ENCODE measurements at places on chromosomes 2 and 18.

DNA sequence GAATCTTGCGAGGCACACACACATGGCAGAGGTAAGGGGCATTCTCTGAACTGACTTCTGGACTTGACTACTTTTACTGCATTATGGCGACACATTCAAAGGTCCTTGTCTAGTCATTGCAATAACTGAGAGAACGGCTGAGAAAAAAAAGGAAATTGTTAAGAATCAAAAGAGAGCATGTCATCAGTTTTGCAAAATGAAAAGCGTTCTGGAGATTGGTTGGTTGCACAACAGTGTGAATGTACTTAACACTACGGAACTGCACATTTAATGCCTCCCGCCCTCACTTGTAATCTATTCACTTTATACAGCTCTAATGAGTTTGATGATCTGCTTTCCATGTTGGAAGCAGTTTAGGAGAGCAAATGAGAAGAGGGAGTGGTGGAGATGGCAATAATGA lies 68.5 kb upstream of the NFU1 start:
- DNase-seq = no peak

- peak; percentile 6 for DNase-seq
Observed at GRCh38 chr2:223169830-223170605, 118.0 kb downstream of the KCNE4 start.

DNA sequence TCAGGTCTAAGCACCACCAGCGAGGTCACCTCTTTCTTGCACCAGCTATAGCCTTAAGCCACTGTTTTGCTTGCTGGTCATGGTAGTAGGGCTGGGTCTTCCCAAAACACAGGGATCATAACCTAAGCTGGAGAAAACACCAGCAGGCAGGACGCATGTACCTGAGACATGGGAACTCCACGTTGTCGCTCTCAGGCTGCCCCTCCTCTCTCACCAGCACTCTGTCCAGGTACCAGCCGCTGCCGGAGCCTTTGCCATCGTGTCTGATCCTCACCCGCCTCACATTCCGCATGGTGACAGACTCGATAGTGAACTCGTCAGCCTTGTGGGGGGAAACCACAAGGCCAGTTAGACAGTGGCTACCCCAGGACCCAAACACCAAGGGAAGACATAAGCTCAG lies 79.5 kb downstream of the LOXHD1 start:
- no peak for DNase-seq

- DNase-seq = peak; percentile 21
Observed at GRCh38 chr2:179543361-179543901, 278.8 kb upstream of the SESTD1 start.

DNA sequence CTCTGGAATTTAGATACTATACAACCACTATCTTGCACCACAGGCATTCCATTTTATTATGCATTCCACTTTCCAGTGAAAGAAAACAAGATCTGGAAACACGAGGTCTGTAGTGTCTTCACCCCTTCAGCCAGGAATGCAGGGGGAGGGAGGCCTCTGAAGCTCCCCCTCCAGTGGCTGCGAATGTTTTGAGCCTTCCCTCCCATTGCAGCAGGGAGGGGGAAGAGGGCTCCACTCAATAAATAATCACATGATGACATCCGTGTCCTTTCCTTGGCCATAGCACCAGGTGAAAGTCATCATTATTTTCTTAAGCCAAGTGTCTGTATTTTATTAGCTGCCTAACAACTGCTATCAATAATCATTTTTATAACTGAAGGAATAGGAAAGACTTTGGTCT lies 38.6 kb downstream of the ALPK2 start:
- DNase-seq = no peak

GRCh38 chr2:40516604-40517003 lies 64.7 kb upstream of the SLC8A1 start:
- DNase-seq = no peak

GRCh38 chr2:214019229-214019972 lies 391.5 kb upstream of the VWC2L start:
- no peak for DNase-seq

DNA sequence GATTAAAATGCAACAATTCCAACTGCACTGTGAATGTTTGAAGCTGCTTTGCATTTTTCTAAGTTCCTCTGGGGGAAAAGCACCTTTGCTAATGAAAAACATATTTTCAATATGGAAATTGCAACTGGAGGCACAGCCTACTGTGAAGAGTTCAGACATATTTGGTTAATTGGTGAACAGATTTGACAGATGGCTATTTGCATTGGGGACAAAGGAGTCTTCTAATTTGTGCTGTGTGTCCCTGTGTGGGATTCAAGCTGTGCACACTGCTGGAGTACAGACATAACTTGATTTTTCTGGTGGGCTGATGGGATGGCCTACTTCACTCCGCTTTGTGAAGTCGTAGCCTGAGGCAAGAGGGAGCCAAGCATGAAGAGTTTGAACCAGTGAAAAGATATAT lies 40.7 kb upstream of the ARHGAP25 start:
- DNase-seq = no peak

- DNase-seq = peak; percentile 80
Observed at GRCh38 chr18:12656938-12657683, 796 bp downstream of the SPIRE1 start.

DNA sequence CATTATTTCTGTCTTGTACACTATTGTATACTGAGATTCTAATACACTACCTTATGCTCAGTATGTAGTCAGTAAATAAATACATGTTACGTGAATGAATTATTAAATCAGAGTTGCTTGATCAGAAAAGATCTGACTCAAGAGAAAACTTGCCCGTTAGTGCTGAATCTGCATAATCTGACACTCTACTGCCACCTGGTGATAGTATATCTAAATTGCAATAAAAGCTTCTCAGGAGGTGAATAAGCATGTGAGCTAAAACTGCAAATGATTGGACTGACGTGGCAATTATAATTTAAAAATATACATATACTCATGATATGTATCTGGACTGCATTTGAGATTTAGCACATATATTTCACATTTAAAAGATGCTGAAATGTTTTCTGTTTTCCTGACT lies 70.4 kb downstream of the KIAA1328 start:
- no peak for DNase-seq

DNA sequence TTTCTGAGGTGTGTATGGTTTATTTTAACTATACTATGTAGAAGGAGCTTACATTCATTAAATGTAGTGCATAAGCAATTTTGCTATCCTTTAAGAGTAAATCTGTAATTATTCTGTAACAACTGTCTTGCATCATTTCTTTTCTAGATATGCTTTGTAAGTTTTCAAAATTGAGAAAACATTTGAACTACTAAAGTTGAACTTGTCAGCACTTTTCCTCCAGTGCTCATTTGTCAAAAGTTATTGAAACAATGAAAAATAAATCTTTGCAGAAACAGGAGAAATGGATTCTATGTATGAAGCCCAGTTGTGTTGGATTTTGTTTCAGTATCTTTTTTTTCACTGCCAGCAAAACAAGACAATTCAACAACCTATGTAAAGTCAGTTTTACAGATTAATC lies 14.5 kb upstream of the ZNF385B start:
- DNase-seq = no peak

- no peak for DNase-seq
Observed at GRCh38 chr2:66929632-66930338, 467.3 kb upstream of the ETAA1 start.

GRCh38 chr2:118374974-118375755 lies 286.9 kb downstream of the INSIG2 start:
- no peak for DNase-seq

- DNase-seq = peak; percentile 2
Observed at GRCh38 chr2:183079139-183079775, 710 bp downstream of the DUSP19 start.

GRCh38 chr2:206422493-206422892 lies 20.8 kb upstream of the ADAM23 start:
- DNase-seq = no peak

DNA sequence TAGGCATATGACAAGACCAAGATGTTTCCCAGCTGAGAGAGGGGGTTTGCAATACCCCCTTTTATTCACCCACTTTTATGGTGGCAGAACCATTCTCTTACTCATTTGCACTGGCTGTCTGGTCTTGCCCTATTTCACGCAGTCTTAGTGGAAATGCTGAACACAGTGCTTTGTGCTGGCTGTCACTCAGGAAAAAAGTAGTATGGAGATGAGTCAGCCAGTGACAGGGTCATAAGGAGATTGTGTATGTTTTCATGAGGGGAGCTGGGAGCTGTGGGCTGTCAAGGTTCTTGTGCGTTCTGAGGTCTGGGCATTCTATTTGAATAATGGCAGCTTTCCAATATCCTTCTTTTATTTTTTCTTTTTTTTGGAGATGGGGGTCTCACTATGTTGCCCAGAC lies 10.9 kb upstream of the CNRIP1 start:
- DNase-seq = no peak

DNA sequence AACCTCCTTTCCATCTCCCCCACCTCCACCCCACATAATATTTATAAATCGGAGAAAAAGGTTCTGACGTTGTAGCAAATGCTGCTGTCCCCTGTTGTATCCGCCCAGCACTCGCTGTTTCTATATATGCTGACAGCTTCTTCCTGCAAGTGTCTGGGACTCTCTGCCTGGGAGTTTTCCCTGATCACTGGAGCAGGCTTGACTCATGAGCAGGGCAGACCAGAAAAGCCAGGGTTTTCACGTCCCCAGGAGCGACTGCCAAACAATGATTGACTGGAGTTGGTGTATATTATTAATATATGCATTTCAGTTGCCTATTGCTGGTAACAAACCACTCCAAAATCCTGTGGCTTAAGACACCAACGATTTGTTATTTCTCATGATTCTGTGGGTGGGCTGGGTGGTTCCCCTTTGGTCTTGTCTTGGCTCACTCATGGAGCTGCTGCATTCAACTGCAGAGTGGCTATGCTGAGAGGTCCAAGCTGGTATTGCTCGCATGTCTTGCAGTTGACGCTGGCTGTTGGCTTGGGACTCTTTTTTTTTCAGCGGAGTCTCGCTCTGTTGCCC lies 21.2 kb upstream of the ASXL2 start:
- no peak for DNase-seq

DNA sequence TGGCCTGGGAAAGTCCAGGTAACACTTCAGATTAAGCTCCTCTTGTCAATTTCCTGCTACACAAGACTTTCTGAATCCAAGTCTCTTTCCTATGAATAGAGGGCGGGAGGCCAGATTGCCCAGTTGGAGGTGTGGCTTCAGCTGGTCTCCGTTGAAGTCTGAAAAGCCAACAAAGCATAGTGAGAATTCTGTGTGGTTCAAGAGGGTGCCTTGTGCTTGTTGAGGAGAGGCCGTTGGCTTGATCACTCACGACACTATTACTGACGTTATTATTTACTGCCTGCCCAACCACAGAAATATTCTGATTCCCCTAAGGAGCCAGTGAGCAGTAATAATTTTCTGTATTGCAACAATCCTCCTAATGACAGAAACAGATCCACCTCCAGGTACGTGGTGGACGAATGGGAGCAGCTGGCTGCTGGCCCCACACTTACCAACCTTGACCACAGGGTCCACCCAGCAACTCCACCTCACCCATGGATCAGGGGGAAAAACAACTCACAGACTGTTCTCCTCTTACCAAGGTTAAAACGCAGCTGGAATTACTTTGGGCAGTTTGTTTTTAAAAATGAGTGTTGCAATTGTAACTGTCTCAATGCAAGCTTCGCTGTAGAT lies 21.9 kb downstream of the NRP2 start:
- no peak for DNase-seq

- DNase-seq = no peak
Observed at GRCh38 chr2:4976407-4976806, 715.8 kb upstream of the SOX11 start.

DNA sequence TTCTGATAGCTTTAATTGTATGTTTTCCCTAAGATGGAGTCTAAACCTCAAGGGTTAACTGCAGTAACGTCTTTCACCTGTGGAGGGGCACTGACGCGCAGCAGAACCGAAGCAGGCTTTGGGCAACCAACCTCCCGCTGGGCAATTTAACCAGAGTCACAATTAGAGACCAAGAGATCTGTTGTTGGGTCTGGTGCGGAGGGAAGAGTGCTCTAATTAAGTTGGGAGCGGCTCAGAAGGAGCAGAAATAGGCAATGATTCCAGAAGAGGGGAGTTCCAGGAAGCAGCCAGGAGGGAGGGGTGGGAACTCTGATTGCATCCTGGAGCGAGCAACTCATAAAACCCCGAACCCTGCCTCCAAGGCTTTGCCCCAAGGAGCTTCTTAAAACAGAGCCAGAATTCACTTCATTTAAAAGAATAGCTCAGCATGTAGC lies 245.8 kb downstream of the PAX3 start:
- peak; percentile 78 for DNase-seq

DNA sequence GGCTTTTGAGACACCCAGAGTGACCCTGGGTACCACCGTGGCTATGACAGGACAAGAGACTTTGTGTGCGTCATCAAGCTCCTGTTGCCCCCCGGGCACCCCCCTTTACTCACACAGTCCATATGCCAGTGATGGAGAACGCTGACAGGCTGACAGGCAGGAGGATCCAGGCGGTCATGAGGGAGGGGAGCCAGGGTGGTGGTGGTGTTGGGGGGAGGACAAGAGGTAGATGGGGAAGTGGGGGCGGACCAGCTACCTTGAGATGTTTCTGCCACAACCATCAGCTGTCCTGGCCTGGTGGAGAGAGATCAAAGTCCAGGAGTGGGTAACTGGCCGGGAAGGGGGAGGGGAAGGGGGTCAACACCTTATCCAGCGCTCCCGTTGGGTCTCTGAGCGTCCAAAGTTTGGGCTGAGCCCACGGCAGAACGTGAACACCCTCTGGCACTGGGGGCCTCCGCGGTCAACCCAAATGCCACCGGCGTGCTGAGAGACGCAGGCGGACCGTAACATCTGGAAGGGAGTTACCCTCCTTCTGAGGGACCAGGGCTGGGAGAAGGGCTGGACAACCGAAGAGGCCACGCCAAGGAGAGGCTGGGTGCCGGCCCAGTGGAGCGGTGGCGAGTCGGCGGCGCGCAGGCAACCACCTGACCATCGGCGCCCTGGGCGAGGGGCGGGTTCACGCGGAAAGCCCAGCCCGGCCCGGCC lies 575 bp downstream of the TMEM150A start:
- DNase-seq = no peak

DNA sequence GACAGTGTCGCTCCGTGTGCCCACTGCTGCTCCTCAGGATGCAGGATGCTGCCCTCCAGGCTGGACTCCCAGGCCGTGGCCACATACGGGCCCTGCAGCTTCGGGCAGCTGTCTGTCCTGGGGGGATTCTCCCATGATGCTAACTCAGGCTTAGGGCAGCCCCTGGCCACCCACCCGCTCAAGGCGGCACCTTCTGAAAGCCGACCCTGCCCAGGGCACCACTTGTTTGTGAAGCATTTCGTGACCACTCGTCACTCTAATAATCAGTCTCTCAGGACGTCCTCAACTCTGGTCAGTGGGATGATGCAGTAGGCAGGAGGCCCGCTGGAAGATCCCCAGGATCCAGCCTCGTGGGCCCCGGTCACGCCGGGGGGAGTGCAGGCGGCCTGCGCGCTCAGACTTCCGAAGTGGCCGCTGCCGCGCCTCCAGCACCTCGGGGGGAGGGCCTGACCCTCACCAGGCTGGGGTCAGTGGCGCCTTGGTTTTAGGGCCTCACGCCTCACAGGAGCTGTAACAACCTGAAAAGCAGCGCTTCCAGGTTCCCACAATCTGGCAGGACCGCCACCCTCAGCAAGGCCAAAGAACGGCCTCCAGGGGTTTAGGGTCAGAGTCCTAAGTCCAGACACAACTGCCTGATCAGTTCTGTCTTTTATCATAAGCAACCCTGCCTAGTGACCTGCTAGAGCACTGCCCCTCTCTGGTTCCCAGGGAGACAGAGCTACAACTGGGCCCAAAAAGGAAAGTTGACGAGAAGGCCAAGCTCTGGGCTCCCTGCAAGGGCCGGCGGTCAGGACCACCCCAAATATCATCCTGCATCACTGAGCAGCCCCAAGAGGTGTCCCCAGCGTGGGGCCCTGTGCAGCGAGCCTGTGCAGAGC lies 53.0 kb downstream of the EIPR1 start:
- DNase-seq = no peak

All from retina (tissue), 1 donor.